ENCODE measurements at places on chromosomes 7 and 10. TPM values are rescaled to one million over a fixed set of nuclear protein-coding genes. Genes with fewer than 3 reads are reported as not detected.
A peak's percentile ranks its signal among the peaks of the same experiment; 100 is the strongest.

Gene NOM1
- 19.3 TPM for total RNA-seq

Gene WDR86
- total RNA-seq = 101 TPM

Gene BNIP3
- total RNA-seq = 37.9 TPM

Gene EPO
- not detected for total RNA-seq

Gene DYNC1I1
- total RNA-seq = 4.3 TPM

DNA sequence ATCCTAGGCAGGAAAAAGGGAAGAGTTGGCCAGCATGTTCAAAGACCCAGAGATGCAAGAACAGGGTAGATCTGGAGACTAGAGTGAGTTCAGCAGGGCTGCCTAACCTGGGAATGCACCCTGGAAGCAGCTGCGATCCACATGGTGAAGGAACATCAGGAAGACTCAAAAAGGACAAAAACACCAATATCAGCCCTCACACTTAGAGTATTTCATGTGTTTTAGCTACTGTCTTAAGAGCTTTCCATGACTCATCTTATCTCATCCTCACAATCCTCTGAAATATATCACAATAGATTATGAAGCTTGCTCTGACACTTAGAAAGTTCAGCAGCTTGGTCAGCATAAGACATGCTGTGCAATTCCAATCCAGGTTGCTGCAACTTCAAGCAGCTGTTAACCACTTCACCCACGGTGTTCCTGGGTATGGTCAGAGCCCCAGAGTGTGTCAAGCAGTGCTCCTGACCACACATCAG, 380.9 kb downstream of the PARD3 start:
- DNase-seq = no peak

GRCh38 chr10:110993024-110993693, 73.8 kb downstream of the SHOC2 start:
- DNase-seq = no peak

GRCh38 chr10:111076191-111076681, 593 bp upstream of the ADRA2A start:
- peak; percentile 82 for DNase-seq

GRCh38 chr10:30857803-30858202, 173.9 kb downstream of the ZNF438 start:
- DNase-seq = peak; percentile 85

- DNase-seq = no peak
These were observed 7.2 kb downstream of the TMEM120A start for GRCh38 chr7:75987026-75987804.

GRCh38 chr7:132430041-132430855, 146.0 kb downstream of the PLXNA4 start:
- DNase-seq = no peak

DNA sequence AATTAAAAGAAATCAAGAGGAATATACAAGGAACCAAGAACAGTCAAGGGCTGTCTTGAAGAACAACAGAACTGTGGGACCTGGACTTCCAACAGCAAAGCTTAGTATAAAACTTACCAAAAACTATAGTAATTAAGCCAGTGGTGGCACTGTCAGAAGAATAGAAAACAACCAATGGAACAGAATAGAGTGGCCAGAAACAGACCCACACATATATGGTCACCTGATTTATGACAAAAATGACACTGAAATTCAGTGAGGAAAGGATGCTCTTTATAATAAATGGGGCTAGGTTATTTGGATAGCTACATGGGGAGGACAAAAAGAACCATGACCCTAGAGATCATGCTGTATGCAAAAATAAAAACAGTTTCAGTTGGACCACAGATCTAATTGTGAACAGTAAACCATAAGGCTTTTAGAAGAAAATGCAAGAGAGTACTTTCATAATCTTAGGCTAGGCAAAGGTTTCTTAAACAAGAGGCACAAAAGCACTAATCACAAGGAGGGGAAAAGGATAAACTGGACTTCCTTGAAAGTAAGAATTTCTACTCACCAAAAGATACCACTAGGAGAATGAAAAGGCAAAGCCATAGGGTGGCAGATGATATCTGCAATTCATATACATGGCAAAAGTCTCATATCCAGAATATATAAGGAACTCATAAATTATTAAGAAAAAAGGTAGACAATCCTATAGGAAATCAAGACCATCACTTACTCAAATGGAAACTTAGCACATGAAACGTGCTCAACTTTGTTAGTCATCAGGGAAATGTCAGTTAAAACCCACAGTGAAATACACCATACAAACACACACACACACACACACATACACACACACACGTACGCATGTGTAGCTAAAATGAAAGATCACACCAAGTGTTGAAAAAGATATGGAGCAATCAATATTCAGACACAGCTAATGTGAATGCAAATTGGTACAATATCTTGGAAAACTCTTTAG, 20.8 kb downstream of the HYCC1 start:
- no peak for DNase-seq

GRCh38 chr7:113092762-113093161, 6.1 kb upstream of the GPR85 start:
- DNase-seq = no peak

GRCh38 chr7:101174322-101174854, 5.7 kb downstream of the NAT16 start:
- no peak for DNase-seq

- no peak for DNase-seq
These were observed 115.5 kb upstream of the CALCR start for GRCh38 chr7:93690021-93690420.

DNA sequence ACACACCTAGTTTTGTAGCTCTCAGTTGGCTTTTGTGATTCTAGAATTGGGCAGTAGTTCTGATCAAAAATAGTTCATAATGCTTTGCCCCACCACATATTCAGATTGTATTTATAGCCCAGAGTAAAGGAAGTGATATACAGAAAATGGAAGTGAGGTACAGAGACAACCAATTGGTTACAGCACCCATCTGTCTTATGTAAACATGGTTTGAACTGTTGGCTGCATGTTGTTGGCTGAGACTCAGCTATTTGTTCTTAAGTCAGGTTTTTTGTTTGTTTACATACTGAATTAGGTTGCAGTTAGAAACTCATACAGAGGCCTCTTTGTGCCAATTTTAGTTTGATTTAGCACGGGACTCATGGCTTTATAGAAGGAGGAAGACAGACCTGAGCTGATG, 158.9 kb upstream of the GPR26 start:
- DNase-seq = no peak

DNA sequence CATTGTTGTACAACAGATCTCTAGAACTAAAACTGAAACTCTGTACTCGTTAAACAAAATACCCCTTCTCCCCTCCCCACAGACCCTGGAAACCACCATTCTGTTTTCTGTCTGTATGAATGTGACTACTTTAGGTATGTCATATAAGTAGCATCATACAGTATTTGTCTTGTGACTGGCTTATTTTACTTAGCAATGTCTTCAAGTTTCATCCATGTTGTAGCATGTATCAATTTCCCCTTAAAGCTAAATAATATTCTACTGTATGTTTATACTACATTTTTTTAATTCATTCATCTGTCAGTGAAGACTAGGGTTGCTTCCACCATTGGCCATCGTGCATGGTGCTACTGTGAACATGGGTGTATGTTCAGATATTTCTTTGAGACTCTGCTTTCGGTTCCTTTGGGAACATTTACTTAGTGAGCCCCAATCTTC, 71.2 kb upstream of the RPA3 start:
- no peak for DNase-seq

DNA sequence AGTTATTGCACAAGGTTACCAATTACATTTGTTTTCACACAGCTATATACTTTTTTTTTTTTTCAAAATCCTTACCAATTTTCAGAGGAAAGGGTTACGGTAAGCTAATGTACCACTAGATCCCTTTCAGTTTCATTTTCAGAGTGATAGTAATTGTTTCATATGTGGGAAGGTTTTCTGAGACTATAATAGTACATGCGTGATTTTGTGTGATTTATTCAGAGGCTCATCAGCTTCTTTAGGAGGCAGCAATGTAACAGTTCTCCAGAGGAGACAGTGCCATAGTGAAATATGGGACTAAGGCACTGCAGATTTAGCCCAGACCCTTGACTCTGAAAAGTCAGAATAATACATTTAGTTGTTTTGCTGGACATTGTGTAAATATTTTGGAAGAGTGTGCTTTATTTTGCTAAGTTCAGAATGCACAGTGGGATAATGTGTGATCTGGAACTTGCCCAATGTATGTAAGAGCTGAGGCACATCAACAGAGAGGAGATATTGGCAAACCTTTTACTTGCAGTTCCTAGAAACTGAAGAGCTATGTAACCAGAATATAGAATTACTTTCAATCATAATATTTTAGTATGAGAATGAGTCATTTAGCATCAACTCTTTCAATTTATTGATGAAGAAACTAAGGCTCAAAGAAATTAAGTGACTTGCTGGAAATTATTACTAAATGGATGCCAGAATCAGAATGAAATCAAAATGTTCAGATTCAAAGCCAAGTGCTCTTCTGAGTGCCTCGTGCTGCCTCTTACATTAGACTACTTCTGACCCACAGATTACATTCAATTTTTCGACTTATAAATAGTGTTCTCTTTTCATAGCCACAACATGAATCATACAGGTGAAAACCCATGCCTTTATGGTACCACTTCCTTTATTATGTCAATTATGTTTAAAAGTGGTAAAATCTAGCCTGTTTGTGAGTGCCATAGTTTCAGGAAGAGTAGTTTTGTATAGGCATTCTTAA, 207.7 kb upstream of the TEX47 start:
- DNase-seq = no peak

GRCh38 chr10:93876381-93876780, 17.4 kb upstream of the SLC35G1 start:
- no peak for DNase-seq

DNA sequence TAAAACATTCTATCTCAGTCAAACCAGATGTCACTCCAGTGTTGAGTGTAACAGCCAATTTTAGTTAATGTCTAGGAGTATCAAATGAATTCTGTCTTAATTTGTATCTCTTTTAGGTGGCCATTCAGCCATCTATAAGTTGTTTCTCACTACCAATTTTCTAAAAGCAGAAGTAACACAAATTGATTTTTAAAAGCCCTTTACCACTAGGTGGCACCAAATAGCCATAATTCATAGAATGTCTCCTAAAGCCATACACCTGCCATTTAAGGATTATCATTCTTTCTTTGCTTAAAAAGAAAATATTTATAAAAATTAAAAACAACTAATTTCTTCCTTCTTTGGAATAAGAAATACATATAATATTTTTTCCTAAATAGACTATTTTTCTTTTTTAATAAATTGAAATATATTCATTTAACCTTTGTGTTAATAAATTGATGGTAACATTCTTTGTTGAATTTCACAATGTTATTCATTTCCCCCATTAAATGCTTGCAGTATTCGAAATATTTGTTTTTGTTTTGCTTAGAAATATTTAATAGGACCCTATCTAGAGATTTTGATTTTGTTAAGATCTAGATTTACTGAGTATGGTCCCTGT, 107.8 kb upstream of the PPP1R3A start:
- DNase-seq = no peak

Data from sciatic nerve (tissue), 2 donors.